ENCODE measurements at places on chromosomes 13 and 19. TPM values are rescaled to one million over a fixed set of nuclear protein-coding genes. Genes with fewer than 3 reads are reported as not detected.

CEACAM7 gene
- total RNA-seq = not detected

- no peak for DNase-seq
Measured at GRCh38 chr13:101846701-101847100, 394.2 kb downstream of the ITGBL1 start.

- DNase-seq = peak; percentile 28
Measured at GRCh38 chr13:34358811-34359513, 541.0 kb downstream of the RFC3 start.

GRCh38 chr19:41753159-41753558 is 2.2 kb upstream of the CEACAM6 start:
- DNase-seq = no peak

DNA sequence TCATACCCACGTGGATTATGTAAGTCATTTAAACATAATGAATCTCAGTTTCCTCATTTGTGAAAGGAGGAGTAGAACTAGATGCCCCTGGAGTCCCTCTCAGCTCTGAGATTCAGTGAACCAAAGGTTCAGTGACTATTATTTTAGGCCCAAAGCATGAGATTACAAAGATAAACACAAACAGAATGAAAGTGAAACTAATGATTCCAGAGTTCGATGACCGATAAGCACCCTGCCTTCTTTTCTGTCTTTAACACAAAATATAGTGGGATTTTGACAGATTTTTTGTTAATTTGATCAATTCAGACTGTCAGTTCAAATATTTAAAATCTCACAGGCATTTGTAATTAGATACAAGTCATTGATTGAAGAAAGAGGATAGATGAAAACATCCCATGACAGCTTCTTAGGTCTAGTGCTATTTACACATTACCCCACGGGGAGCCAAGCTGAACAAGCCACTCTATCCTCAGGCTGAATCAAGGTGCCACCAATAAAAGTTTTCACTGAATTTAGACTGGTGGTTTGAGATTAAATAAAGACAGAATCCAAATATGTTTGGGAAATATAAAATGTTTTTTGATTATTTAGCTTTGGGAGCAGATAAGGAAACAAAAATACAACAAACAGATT is 64.6 kb upstream of the RAP2A start:
- DNase-seq = no peak

DNA sequence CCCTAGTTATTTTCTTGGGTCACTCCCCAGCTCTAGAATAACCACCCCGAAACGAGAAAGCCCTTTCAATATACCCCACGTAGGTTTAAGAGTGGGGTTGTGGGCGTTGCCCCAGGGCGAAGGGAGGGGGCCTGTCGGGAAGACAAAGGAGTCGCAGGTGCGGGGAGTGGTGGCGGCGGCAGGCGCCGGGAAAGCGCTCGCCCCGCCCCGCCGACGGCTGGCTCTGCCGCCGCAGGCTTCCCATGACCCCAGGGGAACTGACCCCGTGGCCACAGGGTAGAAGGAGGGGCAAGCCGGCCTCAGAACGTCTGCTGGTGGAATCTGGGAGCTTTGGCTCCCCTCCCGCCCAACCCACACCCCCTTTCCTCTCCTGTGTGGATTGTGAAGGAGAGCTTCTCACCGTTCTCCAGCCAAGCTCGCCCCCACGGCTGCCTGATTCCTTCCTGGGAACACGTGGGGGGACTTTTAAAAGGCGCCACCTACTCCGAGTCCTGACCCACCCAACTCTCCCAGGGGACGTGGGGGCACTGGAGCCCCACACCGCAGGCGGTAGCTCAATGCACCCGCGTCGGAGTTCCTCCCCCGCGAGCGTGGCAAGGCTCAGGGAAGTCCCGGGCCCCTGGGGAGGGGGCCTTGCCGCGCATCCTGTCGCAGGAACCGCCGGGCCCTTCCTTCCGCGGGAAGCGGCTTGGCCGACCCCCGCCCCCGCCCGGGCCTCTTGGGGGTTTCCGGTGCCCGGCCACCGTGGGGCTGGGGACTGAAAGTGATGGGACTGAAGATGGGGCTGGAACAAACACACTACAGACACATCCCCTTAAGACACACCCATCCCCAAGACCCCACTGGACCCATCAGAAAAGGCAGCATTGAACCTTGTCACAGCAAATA is 5.5 kb downstream of the IER2 start:
- DNase-seq = no peak

DNA sequence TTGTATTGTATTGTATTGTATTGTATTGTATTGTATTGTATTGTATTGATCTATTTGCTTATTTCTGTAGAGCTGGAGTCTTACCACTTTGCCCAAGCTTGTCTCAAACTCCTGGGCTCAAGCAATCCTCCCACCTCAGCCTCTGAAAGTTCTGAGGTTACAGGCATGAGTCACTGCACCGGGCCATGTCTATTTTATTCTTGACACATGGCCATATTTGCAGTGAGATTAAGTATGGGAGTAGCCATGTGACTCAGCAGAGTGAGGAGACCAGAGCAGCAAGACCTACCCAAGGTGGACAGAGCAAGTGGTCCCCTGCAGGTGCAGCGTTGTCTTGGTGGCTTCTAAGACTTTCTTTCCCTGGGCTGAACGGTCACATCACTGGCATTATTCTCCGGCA is 49.1 kb upstream of the UBAC2 start:
- DNase-seq = peak; percentile 23

DNA sequence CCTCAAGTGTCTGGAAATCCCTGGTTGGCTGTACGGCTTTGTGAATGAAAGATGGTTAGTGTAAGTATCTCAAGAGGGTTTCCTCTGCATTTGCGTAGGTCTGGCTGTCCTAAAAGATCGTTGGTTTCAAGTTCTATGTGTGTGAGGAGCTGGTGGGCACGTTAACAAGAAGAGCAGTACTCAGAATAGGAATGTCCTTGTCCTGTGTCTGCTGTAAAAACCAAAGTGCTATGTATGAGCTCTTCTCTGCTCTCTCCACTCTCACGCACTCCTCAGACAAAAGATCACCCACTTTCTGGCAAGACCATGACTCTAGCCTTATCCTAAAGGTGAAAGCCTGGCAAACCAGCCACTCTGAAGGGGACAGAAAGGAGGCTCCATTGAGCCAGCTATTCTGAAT is 39.1 kb downstream of the USP12 start:
- DNase-seq = no peak

GRCh38 chr13:73416093-73416492 is 357.3 kb downstream of the KLF5 start:
- no peak for DNase-seq

DNA sequence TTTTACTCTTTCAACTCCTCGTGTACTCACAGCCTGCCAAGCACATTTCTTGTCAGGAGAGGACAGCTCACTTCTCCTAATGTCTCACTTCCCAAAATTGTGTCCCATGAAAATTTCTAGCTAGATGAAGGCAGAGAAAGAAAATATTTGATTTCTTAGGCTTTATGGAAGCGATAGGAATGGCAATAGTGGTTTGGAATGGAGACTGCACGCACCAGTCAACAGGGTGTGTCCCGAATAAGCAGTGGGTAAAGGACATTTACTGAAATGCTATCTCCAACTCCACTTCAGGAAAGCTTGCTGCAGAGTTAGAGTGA is 321 bp upstream of the ZNF222 start:
- no peak for DNase-seq
